ENCODE measurements at places on chromosomes 4 and X. TPM values are rescaled to one million over a fixed set of nuclear protein-coding genes. Genes with fewer than 3 reads are reported as not detected.

The SFRP2 gene
- total RNA-seq = not detected

The CLDN22 gene
- total RNA-seq = not detected

The SPACA5 gene
- not detected for total RNA-seq

The RTL9 gene
- 0.11 TPM for total RNA-seq

The FREM3 gene
- total RNA-seq = not detected

The TLR7 gene
- not detected for total RNA-seq

The MSX1 gene
- total RNA-seq = 13.4 TPM

The ADAMTS3 gene
- total RNA-seq = 0.23 TPM

The KLB gene
- total RNA-seq = not detected

The AKAP4 gene
- not detected for total RNA-seq

The TLR3 gene
- total RNA-seq = 5.4 TPM

The LRAT gene
- not detected for total RNA-seq

- DNase-seq = no peak
These were observed 22.2 kb downstream of the C4orf50 start for GRCh38 chr4:5995901-5996623.

DNA sequence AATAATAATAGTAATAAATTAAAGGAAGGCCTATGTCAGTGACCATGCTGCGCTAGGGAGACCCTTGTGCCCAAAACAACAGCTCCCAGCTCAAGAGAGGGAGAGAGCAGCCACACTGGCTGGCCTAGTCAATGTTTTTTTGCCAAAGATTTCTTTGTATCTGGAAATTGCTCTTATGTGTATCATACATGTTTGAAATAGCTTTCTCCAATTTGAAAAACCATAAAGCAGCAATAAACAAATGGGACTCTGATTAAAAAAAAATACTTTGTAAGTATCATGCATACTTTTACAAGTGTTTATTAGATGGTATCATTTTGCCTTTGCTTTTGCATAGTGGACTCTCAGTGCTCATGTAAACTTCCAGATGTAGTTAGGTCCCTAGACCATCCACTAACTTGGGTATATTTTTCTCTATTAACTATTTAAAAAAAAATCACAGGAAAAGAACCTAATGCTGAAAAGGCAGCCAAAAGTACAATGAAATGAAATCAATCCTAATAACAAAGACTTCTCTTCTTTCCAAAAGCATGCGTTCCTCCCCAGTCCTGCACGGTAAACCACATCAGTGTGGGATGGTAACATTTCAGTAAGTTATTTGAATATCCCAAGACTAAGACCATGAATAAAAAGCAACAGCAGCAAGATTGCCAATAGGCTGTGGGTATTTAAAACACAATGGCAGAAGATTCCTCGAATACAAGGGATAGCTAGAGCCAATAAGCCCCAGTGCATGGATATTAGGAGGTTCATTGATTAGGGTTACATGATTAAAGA lies 117.6 kb downstream of the PALLD start:
- peak; percentile 54 for DNase-seq

DNA sequence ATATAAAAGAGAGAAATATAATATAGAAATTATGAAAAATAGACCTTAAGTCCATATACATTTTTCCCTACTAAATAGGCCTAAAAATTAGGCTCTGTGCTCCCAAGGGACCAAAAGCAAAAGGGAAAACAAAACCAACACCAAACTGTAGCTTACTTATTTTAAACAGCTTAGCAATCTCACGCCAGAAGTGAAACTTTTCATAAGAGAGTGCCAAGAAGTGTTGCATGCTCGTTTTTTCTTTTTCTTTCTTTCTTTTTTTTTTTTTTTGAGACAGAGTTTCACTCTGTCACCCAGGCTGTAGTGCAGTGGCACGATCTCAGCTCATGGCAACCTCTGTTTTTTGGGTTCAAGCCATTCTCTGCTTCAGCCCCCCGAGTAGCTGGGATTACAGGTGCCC lies 250.4 kb downstream of the TMA16 start:
- DNase-seq = no peak

- no peak for DNase-seq
These were observed 13.9 kb upstream of the SEC24B start for GRCh38 chr4:109419679-109420078.

DNA sequence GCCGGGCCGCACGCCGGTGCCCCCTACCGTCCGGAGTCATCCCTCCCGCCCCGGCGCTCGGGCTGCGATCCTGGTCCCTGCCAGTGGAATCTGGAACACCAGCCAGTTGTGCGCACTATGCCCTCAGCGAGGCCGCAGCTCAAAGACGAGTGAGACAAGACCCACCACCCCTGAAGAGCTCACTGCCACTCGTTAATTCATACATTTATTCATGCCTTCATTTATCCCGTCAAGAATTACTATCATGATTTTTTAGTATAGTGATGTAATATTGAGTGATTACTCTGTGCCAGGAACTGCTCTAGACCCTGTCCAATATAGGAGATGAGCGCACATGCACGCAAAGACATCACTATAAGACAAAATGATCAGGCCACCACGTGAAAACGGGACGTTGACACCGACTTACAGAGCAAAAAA lies 247 bp upstream of the PPA2 start:
- peak; percentile 82 for DNase-seq

DNA sequence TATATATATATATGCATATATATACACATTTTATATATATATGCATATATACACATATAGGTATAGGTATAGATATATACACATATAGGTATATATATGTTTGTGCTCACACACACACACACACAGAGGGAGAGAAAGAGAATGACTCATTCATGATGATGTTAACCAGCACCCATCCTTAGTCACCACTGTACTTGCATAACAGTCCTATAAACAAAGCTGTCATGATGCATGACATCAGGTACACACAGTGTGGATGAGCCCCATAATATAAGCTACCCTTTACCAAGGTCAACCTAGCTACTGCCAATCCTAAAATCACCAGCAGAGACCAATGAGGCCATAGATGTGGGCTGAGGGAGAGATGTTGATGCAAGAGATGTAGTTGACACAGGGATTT lies 1408.0 kb downstream of the RAPGEF2 start:
- DNase-seq = peak; percentile 69

- DNase-seq = no peak
These were observed 38.0 kb downstream of the IL1RAPL1 start for GRCh38 chrX:28625223-28625622.

DNA sequence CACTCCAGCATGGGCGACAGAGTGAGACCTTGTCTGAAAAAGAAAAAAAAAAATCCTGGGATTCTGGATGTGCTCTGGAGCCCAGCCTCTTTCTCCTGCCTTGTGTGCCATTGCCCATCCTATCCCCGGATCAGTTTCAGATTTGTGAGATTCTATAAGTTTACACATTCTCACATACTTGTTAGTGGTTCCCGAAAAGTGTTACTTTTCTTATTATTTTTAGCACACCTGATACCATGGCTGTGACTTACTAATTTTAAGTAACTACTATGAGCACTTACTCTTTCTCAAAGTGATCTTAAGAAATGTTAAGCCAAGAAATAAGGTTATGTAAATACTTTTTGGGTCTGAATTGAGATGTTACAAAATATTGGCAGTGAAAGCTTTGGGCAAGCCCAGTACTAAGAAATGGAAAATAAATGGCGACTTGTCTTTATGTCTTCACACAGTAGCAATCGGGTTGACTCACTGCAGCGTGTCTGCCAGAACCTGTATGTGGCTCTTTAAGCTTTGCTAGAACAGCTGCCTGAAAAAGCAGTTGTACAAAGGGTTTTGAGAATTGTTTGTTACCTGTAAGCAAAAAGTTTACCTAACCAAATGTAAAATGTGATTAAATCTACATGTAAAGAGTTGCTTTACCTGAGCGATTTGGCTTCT lies 118.7 kb downstream of the KLHL8 start:
- DNase-seq = no peak

- no peak for DNase-seq
These were observed 5.6 kb downstream of the SEPTIN11 start for GRCh38 chr4:76955182-76955581.

GRCh38 chrX:139949703-139950102 lies 15.6 kb downstream of the CXorf66 start:
- DNase-seq = no peak

GRCh38 chrX:43618366-43619205 lies 37.5 kb upstream of the MAOA start:
- DNase-seq = no peak

DNA sequence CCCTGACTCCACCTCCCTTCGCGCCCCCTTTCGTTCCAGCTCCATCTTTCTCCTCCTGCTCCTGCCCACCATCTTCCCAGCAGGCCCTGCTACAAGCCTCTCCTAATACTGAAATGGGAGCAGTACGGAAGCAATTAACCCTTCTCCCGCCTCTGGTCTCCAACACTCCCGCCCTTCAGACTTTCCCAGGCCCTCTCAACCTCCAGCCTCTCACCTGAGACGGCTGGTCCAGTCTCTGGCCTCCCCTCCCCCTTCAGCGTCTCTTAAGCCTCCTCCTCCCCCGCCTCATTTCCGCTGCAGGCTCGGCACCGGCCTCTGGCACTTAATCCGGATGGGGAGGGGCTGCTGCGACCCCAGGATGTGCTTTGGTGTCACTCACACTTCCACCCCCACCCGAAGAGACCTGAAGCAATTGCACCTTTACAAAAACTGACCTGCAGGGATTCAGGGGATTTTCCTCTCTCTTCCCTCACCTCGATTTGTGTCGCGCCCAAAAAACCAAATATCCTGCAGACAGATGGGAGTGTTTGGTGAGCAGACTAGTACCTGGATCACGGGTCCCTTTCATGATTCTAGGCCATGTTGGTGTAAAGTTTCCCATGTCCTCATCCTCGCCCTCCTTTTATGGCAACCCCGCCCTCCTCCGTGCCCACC lies 657 bp downstream of the TCEAL8 start:
- DNase-seq = peak; percentile 31

GRCh38 chrX:44596277-44596676 lies 53.6 kb upstream of the FUNDC1 start:
- no peak for DNase-seq

- no peak for DNase-seq
These were observed 868 bp downstream of the AFAP1 start for GRCh38 chr4:7938609-7939376.

- DNase-seq = no peak
These were observed 1388.9 kb downstream of the C4orf33 start for GRCh38 chr4:130484826-130485225.

DNA sequence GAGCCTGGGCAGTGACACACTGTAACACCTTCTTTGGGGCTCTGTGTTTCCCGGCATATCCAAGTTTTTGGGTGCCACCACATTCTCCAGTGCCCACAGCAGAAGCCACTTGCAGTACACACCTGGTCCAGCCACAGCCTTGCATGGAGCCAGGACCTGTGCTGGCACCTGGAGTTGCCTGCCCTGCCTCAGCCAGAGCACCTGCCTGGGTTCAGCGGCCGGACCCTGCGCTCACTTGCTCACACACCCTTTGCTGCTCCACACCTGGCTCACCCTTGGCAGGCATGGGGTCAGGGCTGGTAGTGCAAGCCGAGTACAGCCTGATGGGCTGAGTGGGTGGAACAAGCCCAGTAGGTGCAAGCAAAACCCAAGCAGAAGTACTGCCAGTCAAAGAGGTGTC lies 1511.1 kb downstream of the TECRL start:
- no peak for DNase-seq
